ENCODE measurements at places on chromosomes 3 and 15.

DNA sequence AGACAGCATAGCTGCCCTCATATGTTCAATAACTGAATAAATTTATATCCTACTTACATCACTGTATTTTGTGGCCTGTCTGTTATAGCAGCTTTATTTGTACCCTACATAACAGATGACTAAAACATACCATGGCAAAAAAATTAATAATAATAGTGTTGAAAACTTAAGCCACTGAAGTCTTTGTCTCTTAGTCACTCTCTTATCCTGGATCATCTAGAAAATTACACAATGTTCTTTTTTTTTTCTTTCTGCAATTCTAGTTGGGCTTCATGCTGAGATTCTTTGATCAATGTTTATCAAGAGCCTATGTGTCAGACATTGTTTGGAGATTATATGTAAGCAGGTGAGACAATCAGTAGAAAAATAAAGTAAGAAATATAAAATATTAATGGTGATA lies 519.3 kb upstream of the ARPP21 start:
- no peak for DNase-seq

DNA sequence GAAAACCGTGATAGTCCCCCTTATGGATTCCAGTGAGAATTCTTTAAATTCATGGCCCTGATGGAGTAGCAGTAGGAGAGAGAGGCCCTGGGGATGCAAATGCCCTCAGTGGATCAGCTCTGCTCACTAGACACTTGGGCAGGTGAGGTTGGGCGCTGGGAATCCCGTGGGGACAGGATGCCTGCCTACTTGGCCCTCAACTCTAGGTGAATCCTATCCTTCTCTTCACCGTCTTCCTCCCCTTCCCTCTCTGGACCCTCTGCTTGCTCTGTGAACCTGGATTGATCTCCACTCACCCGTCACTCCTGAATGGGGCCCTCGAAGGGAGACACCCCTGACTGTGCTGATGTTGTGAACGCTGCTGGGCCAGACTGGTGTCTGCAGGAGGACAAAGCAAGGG lies 77.4 kb downstream of the SEC22A start:
- DNase-seq, result no peak

DNA sequence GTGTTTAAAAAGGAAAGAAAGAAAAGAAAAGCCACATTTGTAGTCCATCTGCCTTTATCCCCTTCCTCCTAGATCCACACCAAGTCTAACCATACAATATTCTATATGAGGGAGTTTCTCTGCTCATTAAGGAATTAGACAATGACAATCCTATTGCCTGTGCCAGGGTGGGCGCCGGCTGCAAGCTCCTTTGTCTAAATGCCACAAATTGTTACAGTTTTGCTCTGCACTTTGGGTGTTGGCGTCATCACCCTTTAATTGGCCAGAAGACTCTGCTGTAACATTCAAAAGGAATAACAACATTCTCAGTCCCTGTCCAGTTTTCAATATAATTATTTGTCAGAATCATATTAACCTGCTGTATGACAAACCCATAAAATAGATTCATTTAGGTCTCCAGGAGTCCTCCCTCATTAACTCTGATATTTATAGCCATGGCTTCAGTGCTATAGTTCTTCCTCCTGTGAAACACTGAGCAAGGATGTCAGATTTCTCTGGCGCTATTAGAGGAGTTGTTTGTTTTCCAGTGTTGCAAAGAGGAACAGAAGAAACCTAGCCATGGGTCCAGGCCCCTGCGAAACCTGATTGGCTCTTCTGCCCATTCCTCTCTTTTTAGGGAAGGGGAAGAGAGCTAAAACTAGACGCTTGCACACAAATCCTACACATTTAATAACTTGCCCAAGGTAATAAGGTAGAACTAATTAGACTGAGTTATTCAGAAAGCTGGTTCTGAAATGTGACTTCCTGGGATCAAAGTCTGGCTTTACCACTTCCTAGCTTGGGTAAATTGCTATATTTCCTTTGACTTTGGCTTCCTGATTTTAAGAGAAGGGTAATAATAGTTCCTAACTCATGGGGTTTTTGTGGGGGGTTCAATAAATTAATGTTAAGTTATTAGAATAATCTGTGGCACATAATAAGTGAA lies 112.4 kb downstream of the CD47 start:
- DNase-seq, result no peak

DNA sequence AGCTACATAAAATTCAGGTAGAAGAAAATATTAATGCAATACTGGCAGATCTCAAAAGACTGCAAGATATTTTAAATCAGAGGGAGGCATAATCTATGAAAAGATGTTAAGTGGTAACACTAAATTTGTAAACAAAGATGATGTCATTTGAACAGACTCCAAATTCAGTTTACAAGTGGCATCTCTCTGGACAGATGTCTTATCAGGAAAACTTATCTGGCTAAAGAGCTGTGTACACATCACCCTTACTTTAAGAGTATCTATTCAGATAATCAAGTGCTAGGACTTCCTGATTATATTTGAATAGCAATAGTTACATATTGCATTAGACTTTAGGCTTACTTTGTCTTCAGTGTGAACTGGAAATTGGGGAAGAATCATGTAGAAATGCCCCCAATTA lies 231.5 kb downstream of the WDR72 start:
- no peak for DNase-seq

GRCh38 chr15:90189781-90190467 lies 11.2 kb upstream of the SEMA4B start:
- DNase-seq, result no peak

DNA sequence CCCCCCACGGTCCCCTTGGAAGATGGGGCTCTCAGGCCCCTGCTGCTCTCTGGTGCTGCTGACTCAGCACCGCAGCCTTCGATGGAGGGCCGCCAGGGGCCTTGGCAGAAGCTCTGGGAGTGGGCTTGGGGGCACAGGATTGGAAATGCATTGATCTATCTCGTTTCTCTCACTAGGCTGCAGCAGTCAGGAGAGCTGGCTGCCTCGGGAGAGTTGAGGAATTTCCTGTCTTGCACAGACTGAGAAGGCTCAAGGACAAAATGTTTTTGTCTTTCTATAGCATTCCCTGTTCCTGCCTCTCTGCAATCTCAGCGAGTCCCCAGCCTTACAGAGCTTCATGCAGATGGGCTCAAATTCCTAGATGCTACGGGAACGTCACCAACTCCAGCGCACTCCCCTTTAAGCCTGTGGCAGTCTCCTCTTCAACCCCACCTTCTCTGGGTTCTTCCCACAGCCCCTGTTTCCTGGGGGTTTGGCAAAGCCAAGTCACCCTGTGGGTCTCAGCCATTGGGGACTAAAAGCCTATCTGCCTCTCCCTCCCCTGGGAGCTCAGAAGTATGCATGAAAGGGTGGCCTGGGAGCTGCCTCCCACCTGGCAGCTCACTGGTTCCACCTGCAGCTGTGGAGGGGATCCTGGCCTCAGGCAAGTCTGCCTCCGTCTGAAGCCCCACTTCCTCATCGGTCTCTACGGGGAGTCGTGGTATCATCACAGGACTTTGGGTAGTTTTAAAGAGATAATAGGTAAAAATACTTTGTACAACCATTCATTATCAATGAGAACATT lies 127.4 kb upstream of the HACD2 start:
- DNase-seq, result no peak

GRCh38 chr3:106067711-106068110 lies 198.9 kb upstream of the CBLB start:
- no peak for DNase-seq

DNA sequence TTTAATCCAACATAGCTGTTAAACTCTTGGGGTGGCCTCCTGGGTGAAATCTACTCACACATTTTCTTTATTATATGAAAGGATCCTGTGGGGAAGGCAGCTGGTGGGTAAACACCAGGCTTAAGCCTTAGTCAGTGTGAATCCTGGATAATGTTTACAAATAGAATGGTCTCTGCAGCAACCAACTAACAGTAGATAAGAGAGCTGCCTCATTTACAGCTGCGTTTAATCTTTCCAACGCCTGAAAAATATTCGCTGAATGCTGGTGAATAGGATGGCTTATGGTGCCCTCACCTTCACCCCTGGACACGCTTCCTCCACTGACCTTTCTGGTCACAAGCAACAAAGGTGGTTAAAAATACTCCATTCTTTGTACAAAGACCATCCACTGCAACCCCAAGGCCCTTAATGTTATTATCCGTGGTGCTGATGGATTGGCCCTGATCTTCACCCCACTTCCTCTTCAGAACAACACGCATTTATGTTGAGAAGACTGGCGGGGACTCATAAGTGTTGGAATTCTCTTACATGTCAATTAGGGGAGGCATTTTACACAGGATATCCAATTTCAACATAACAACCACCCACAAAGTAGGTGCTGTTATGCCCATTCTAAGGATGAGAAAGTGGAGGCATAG lies 120.0 kb upstream of the FRMD4B start:
- no peak for DNase-seq

- DNase-seq, result no peak
Observed at GRCh38 chr15:88636050-88636449, 2.8 kb upstream of the ISG20 start.

DNA sequence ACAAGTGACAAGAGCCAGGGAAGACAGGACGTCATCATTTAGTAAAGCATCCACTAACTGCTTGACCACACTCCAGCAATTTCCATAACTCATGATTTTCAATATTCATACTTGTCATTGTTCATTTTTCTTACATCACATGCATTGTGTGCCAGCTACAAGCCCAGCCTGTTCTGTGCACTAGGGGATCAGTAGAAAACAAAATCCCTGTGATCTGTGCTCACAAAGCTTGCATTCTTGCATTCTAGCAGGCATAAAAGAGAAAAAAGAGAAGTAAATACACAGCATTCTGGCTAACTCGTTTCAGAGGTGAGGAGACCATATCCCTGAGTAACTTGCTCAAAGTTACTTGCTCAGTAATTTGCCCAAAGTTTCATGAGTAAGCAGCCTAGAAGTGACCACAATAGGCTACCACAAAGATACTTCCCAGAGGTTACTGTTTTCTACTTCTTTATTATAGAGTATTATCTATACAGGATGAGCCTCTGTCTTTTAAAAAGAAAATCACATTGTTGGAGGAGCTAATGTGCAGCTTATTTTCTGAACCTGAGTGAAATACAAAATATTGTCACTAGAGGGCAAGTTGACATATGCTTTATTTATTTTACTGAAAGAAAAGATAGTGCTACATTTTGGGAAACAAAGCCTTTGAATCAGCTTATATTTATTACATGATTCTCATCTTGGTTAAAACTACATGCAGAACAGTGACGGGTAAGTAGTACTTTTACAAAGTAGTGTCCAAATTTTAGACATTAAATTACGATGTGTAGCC lies 701.4 kb upstream of the LMCD1 start:
- peak; percentile 19 for DNase-seq

DNA sequence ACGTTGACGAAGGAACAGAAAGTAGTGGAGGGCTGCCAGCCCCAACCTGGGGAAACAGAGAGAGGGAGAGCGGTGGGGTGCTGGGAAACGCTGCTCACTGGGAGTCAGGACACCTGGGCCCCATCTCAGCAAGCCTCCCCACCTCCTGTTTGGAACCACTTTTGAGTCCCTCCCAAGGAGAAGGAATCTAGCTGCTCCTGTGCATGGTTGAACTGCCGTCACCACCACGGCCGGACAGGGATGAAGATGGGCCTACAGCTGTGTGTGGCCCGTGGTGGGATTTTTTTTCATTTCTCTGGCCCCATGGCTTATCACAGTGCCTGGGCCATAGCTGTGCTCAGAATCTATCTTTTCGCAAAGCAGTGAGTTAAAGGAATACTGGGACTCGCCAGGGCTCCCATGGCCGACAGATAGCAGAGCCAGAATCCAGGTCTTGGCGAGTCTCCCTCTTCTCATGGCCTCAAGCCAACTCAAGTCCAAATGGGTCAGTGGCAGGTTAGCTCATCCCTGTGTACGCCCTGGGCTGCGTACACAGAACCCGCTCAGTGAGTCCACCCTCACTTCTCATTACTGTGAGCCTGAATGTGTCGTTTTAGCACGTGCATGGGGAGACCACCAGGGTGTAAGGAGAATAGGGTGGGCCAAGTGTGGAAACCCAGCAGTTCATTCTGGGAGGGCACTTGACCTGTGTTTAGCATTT lies 271.2 kb downstream of the FAM43A start:
- DNase-seq, result no peak

- DNase-seq, result peak; percentile 79
Observed at GRCh38 chr15:31336593-31337295, 10.1 kb downstream of the KLF13 start.

GRCh38 chr3:73796382-73796781 lies 171.6 kb upstream of the PDZRN3 start:
- DNase-seq, result no peak

- DNase-seq, result no peak
Observed at GRCh38 chr3:14563946-14564539, 23.9 kb upstream of the GRIP2 start.

GRCh38 chr3:165279471-165279870 lies 83.3 kb upstream of the SLITRK3 start:
- DNase-seq, result no peak
